ENCODE measurements at places on chromosomes 2 and 18. TPM values are rescaled to one million over a fixed set of nuclear protein-coding genes. Genes with fewer than 3 reads are reported as not detected.
A peak's percentile ranks its signal among the peaks of the same experiment; 100 is the strongest.

DNA sequence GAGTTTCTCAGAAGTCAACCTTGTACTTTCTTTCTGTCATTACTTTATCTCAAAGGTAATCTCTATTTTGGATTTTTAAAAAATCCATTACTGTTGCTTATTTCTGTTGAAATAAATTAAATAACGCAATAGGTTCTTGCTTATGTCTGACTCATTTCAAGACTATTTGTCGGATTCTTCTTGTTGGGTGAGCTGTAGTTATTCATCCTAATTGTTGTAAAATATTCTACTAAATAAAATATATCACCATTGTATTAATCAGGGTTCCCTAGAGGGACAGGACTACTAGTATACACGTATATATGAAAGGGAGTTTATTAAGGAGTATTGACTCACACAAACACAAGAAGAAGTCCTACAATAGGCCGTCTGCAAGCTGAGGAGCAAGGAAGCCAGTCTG is 403.9 kb upstream of the CYRIA start:
- H3K4me1 ChIP-seq, result no peaks in the 10 kb centered on the region
- H3K36me3 ChIP-seq, result no peaks in the 10 kb centered on the region
- DNase-seq, result no peak
- no peaks in the 10 kb centered on the region for H3K27me3 ChIP-seq
- no peak overlapping the region for H3K4me3 ChIP-seq

- no peak overlapping the region for H3K27ac ChIP-seq
- no peaks in the 10 kb centered on the region for H3K36me3 ChIP-seq
- H3K4me3 ChIP-seq, result no peak overlapping the region
- peaks cover 5% of the 10 kb centered on the region for H3K4me1 ChIP-seq
- peak; percentile 0 for DNase-seq
Measured at GRCh38 chr2:71926876-71927756, 220.5 kb downstream of the CYP26B1 start.

The SLC4A3 gene
- total RNA-seq, result 10.0 TPM

The RAMP1 gene
- total RNA-seq, result 0.91 TPM

- peaks cover 4% of the 10 kb centered on the region for H3K27me3 ChIP-seq
- peak overlapping the region; percentile 49 for H3K4me3 ChIP-seq
- H3K4me1 ChIP-seq, result peaks cover 21% of the 10 kb centered on the region
- DNase-seq, result no peak
- H3K27ac ChIP-seq, result no peak overlapping the region
Measured at GRCh38 chr2:239719791-239720360, 305.3 kb downstream of the NDUFA10 start.

GRCh38 chr18:75290737-75291358 is 80.3 kb downstream of the TSHZ1 start:
- DNase-seq, result no peak
- no peaks in the 10 kb centered on the region for H3K27me3 ChIP-seq
- no peak overlapping the region for H3K4me3 ChIP-seq
- peaks cover 14% of the 10 kb centered on the region for H3K4me1 ChIP-seq

The CHRND gene
- 5.8 TPM for total RNA-seq

The EMX1 gene
- not detected for total RNA-seq

DNA sequence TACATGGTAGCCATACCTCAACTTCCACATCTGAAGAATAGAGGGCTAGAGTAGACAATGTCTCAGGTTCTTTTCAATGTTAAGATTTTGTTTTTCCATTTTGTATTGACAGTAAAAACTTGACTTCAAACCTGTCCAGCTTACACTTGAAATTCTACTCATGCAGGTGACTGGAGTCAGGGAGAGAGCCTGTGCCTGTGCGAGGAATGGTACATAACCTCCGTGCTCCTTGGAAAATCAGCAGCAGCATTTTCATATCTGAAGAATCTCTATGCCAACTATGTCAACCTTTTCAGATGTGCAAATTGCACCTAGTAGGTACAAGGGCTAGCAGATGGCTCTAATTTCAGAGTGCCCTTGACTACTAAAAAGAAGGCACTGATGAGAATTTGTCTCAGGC is 2.1 kb downstream of the PLA2R1 start:
- H3K27me3 ChIP-seq, result peaks cover 46% of the 10 kb centered on the region
- H3K4me1 ChIP-seq, result peaks cover 20% of the 10 kb centered on the region
- DNase-seq, result no peak
- no peak overlapping the region for H3K27ac ChIP-seq

GRCh38 chr2:65299246-65299645 is 71.6 kb downstream of the ACTR2 start:
- peaks cover 2% of the 10 kb centered on the region for H3K36me3 ChIP-seq
- DNase-seq, result no peak
- H3K27me3 ChIP-seq, result no peaks in the 10 kb centered on the region
- H3K27ac ChIP-seq, result no peak overlapping the region

GRCh38 chr2:24354957-24355356 is 5.4 kb downstream of the ITSN2 start:
- H3K27ac ChIP-seq, result no peak overlapping the region
- H3K36me3 ChIP-seq, result peaks cover 3% of the 10 kb centered on the region
- H3K4me3 ChIP-seq, result no peak overlapping the region
- peaks cover 14% of the 10 kb centered on the region for H3K27me3 ChIP-seq
- H3K4me1 ChIP-seq, result peaks cover 9% of the 10 kb centered on the region

The DOK6 gene
- total RNA-seq, result 4.0 TPM

GRCh38 chr2:205811387-205811786 is 129.1 kb downstream of the NRP2 start:
- no peaks in the 10 kb centered on the region for H3K36me3 ChIP-seq
- H3K27me3 ChIP-seq, result no peaks in the 10 kb centered on the region
- no peak overlapping the region for H3K4me3 ChIP-seq
- H3K27ac ChIP-seq, result no peak overlapping the region
- DNase-seq, result no peak

- H3K36me3 ChIP-seq, result no peaks in the 10 kb centered on the region
- no peak overlapping the region for H3K4me3 ChIP-seq
- DNase-seq, result no peak
- H3K27ac ChIP-seq, result no peak overlapping the region
Measured at GRCh38 chr2:194854941-194855340, 802.1 kb upstream of the SLC39A10 start.

DNA sequence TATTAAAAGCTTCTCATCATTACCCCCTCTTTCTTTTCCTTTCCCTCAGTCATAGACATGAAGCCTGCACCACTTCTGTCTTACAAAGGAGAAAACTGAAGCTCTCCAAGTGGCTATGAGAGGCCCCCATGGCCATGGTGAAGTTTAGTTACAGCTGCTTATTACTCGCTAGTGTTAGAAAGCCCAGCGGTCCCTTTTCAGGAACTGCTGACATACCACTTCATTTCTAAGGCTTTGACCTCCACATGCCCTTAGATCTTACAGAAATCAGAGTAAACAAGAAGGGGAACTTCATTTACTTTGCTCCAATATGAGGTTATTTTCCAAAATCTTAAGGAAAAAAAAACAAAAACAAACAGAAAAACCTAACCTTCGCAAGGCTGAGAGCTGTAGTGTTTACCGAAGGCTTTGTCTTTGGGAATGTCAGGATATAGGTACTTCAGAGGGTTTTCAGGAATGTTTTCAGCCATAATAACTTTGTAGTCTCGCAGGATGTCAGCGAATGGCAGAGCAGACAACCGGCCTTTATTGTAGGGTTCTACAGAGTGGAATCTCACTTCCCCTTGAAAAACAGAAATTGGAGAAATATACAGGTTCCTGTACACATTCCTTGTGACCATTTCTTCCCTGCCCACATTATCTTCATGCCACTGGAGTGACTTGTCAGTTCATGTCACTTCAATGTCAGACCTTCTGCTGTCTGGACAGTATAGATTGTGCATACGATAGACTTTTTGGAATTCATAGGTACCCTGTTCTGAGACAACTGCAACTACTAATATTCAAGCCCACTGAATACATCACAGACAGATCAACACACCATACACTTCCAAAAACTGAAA is 18.8 kb upstream of the STAT1 start:
- no peak overlapping the region for H3K27ac ChIP-seq
- H3K27me3 ChIP-seq, result no peaks in the 10 kb centered on the region
- no peaks in the 10 kb centered on the region for H3K36me3 ChIP-seq
- DNase-seq, result no peak
- no peaks in the 10 kb centered on the region for H3K4me1 ChIP-seq

GRCh38 chr2:6888724-6889123 is 11.1 kb downstream of the RSAD2 start:
- H3K27me3 ChIP-seq, result no peaks in the 10 kb centered on the region
- DNase-seq, result no peak
- no peak overlapping the region for H3K27ac ChIP-seq
- no peak overlapping the region for H3K4me3 ChIP-seq

DNA sequence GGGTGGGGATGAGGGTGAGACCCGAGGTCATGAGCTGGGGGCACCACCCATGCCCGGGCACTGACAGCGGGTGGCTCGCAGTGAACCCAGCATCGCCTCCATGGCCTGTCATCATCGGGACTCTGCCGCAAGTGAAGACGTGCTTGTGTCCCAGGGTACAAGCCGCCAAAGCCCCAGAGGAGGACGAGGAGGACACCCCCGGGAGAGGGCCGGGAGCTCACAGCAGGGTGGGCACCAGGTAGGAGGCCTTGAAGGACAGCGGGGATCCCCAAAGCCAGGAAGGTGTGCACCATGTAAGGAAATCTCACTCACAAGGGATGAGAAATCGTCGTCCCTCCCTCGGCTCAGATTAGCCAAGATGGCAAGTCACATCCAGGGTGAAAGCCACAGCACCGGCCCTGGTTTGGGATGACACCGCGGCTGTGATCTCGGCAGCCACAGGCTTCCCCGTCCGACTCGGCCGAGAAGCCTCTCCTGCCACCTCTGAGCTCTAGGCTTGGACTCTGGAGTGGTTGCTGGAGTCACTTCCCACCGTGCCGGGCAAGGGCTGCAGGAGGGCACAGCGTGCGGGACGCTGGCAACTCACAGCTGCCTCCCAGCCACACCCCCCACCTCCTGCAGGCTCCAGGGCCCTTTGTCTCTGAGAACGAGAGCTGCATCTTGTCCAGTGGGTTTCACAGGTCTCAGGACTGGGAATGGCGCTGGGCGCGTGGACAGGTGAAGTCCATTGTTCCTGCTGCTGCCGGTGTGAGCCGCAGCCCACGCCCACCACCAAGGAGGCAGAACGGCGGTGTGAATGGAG is 81.6 kb upstream of the CTDP1 start:
- no peak overlapping the region for H3K27ac ChIP-seq
- H3K27me3 ChIP-seq, result peaks cover 26% of the 10 kb centered on the region
- no peak overlapping the region for H3K4me3 ChIP-seq
- DNase-seq, result no peak
- no peaks in the 10 kb centered on the region for H3K36me3 ChIP-seq

The COL4A4 gene
- 0.16 TPM for total RNA-seq

DNA sequence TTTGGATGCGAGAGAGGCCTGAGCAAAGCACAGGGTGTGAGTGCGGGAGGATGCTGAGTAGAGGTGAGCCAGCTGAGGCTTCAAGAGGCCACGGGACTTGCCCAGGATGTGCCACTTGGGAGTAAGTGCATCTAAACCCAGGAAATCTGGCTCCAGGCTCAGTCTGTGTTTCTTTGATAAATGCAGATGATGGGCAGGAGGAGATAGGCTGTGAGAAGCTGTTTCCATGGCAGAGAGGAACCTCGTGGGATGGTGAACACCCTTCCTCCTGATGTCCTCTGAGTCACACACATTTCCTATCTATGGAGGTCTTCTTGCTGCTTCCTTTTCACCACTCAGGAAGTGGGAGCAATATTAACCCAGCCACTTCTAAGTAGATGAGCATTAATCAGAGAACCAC is 38.4 kb upstream of the CELF4 start:
- H3K4me1 ChIP-seq, result no peaks in the 10 kb centered on the region
- H3K27ac ChIP-seq, result no peak overlapping the region
- no peak for DNase-seq
- no peaks in the 10 kb centered on the region for H3K27me3 ChIP-seq
- no peaks in the 10 kb centered on the region for H3K36me3 ChIP-seq

DNA sequence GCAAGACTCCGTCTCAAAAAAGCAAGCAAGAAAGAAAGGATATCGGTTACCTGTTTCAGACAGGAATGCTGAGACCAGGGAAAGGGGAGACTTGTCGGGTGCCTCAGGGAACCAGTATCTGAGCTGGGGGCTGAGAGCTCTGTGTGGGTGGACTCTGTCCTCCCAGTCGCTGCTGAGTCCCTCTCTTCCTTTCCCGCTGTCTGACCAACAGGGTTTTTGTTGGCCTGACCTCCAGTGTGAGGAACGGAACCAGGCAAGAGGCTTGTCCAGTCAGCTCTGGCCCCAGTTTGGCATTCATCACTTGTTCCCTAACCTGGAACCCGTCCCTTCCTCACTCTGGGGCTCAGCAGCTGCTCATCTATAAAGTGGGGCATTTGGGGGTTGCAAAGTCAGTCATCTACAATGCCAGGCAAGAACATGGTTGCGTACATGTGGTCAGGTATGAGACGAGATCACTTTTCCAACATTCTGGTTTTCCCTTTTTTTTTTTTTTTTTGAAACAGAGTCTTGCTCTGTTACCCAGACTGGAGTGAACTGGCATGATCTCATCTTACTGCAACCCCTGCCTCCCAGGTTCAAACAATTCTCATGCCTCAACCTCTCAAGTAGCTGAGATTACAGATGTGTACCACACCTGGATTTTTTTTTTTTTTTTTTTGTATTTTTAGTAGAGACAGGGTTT is 116.4 kb downstream of the PLB1 start:
- peaks cover 30% of the 10 kb centered on the region for H3K27me3 ChIP-seq
- no peaks in the 10 kb centered on the region for H3K36me3 ChIP-seq
- no peak for DNase-seq
- H3K4me3 ChIP-seq, result no peak overlapping the region
- H3K27ac ChIP-seq, result no peak overlapping the region

Measured in neural crest cell (in vitro differentiated cells).